ENCODE measurements at places on chromosomes 5 and 9.

- DNase-seq = no peak
Observed at GRCh38 chr5:89087551-89088318, 204.8 kb upstream of the MEF2C start.

DNA sequence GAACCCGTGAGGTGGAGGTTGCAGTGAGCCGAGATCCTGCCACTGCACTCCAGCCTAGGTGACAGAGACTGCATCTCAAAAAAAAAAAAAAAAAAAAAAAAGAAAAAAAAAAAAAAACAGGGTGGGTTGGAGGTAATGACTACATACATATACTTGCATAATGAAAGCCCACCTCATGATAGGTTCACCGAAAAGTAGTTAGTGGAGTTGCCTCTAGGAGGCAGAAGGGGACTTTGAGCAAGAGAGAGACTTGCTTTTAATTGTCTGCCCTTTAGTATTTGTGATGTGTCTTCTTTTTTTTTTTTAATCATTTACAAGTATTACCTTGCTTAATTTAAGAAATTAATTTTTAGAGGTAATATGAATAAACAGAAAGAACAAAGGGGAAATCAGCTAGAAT lies 99.8 kb downstream of the PPARGC1B start:
- DNase-seq = no peak

GRCh38 chr5:310516-310915 lies 11.0 kb upstream of the AHRR start:
- no peak for DNase-seq

DNA sequence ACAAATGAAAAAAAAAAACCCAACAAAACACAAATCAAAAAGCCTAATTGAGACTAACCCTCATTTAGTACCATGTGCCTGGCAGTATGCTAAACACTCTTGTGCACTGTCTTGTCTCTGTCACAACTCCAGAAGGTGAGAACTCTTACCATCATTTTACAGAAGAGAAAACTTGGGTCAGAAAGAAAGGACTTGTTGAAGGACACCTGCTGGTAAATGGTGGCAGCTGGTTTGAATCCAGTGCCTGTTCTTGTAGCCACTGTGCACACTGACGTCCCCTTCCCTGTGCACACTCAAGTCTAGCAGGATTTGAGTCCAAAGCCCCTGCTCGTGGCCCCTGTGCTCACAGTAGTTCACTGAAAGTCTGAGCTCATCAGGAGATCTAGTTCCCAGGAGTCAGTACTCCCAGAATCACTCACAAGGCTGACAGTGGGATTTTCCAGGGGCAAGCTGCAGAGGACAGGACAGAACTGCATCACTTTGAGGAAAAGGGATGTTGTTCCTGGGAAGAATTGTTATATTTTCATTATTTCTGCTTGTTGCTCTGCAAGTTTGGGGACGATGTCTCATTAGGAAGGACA lies 43.0 kb upstream of the HSD17B4 start:
- DNase-seq = no peak

- DNase-seq = no peak
Observed at GRCh38 chr9:93577975-93578682, 1.7 kb downstream of the PHF2 start.

GRCh38 chr9:127295005-127295404 lies 30.4 kb downstream of the GARNL3 start:
- no peak for DNase-seq

GRCh38 chr5:167952278-167952995 lies 339.0 kb upstream of the WWC1 start:
- DNase-seq = no peak

GRCh38 chr5:132487841-132488555 lies 2.6 kb downstream of the IRF1 start:
- peak; percentile 16 for DNase-seq

GRCh38 chr5:101532430-101532829 lies 629.3 kb upstream of the ST8SIA4 start:
- no peak for DNase-seq

- no peak for DNase-seq
Observed at GRCh38 chr9:90107040-90107725, 502.4 kb downstream of the GADD45G start.

GRCh38 chr9:129511285-129511900 lies 109.5 kb downstream of the C9orf50 start:
- no peak for DNase-seq

DNA sequence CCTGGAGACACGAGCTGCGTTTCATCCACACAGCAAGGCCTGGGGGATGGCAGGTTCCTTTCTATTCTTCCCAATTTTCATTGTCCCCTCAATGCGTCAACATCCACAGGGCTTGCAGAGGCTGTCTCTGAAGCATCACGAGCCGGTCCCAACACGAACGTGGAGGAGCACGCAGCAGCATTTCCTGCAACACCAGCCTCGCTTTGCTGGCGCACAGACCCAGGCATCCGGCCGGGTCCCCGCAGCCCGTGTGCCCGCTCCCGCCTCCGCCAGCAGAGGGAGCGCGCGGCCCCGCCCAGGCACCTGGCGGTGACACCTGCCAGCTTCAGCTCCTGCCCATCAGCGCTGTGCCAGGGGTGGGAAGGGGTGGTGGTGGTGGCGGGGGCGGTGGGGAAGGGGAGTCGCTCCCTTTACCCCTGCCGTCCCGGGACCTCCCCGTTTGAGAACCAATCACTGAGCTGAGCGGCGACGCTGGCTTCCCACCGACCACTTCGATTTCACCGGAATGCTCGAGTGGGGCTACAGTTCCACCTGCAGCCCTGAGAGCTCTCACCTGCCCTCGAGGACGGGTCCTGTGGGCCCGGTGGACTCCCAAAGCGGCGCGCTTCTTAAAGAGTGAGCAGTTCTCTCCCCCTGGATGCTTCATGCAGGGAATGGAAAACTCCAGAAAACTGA lies 464.5 kb downstream of the ICE1 start:
- DNase-seq = peak; percentile 31

GRCh38 chr9:86219606-86220005 lies 39.9 kb downstream of the C9orf153 start:
- DNase-seq = no peak

GRCh38 chr9:10054456-10054855 lies 558.3 kb downstream of the PTPRD start:
- DNase-seq = no peak

- DNase-seq = peak; percentile 58
Observed at GRCh38 chr5:36150676-36151433, 832 bp downstream of the LMBRD2 start.

DNA sequence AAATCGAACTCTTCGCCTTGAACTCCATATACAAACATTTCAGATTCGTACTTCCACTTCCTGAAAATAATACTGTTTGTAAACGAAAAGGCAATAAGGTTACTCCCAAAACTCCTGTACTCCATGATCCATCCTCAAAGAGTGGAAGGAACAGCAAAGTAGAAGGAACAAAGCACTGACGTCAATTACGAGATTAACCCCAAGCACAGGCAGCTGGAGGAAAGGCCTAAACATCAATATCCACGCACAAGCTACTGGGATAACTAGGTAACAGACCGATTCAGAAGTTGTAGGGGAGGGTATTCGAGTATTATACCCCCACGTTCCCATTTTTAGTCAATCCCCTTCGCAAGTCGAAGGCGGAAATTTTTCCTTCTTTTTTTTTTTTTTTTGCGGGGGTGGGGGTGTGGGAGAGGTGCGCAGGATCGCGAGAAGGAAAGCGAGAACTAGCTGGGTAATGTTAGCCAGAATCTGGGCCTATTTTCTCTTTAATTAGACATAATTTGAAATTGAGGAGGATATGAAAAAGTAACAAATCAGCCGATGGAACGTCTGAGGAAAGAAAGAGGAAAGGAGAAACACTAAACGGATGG lies 909 bp downstream of the AFF4 start:
- no peak for DNase-seq

GRCh38 chr9:109600142-109600541 lies 102.0 kb upstream of the PTPN3 start:
- DNase-seq = no peak

DNA sequence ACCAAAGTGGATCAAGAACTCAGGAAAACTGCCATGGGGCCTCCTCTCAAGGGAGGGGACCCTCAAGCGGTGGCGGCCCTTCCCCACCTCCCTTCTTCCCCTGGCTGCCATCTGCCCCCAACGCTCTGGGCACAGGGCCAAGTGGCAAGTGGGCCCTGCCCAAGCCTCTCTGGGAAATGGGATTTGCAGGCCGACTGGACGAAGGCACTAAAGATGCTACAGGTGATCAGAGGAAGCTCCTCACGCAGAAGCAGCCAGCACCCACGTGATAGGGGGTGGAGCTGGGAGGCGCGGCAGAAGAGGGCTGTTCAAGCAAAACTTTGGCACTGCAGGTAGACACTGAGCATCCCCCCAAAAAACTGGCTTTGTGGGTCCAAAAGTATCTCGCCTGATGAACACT lies 52.7 kb upstream of the UBTD2 start:
- no peak for DNase-seq

- DNase-seq = no peak
Observed at GRCh38 chr5:160379511-160379910, 9.1 kb upstream of the C1QTNF2 start.

DNA sequence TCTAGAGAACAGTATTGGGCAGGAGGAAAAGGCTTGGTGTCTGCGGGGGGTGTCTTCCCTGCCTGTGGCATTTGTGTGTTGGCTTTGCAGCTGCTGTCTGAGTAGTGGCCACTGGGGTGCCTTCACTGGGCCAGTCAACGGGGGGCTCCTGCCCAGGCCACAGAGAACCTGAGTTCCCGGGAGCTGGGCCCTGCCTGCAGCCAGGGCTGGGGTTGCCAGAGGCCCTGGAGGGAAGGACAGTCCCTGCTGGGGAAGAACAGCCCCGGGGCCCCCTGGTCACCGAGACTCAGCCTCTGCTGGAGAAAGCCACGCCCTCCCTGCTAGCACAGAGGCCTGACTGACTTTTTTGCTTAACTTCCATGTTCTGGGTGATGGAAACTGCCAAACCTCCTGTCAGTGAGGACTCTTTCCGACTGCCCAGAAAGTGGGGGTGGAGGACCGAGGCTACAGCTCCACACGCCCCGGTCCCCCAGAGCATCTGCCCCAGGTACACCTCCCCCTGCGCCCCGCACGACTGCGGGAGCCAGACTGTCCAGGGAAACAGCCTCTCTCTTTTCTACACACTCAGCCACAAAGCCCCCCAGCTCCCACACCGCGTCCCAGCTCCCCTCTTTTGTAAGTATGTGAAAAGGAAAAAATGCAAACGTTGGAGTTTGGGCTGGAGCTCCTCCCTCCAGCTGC lies 133.4 kb downstream of the DAB2IP start:
- no peak for DNase-seq

DNA sequence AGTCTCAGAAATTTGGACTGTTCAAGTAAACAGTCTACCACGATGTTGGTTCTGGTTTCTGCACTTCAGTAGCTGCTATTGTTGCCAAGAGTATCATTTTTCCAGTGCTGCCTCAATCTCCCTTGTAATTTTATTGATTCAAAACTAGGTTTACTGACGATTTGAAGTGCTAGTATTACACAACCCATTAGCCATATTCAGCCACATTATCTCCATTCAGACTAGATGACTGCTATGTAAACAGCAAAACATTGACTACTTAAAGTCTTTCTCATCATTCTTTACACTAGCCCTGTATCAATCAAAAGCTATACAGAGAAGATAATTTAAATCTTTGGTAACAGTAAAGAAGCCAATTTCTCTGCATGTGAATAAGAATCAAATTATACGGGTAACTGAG lies 102.0 kb upstream of the TSLP start:
- no peak for DNase-seq

DNA sequence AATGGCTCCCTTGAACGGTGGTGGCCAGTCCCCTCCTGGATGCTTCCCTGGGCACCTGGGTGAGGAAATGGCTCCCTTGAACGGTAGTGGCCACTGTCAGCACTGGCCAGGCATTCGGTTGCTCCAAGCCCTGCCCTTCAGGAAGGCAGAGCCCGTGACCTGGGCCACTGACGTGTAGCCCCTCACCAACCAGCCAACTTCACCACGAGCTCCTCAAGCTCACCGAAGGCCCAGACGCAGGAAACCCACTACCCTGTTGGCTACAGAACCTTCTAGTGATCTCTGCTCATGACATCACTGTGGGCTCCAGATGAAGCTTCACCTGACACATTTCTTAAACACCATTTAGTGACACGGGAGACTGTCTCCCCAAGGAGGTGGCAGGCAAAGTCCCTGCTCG lies 9.2 kb downstream of the SLC6A3 start:
- DNase-seq = no peak

- DNase-seq = no peak
Observed at GRCh38 chr9:37840560-37841194, 40.1 kb downstream of the DCAF10 start.

GRCh38 chr5:39605588-39606575 lies 181.1 kb upstream of the DAB2 start:
- no peak for DNase-seq

DNA sequence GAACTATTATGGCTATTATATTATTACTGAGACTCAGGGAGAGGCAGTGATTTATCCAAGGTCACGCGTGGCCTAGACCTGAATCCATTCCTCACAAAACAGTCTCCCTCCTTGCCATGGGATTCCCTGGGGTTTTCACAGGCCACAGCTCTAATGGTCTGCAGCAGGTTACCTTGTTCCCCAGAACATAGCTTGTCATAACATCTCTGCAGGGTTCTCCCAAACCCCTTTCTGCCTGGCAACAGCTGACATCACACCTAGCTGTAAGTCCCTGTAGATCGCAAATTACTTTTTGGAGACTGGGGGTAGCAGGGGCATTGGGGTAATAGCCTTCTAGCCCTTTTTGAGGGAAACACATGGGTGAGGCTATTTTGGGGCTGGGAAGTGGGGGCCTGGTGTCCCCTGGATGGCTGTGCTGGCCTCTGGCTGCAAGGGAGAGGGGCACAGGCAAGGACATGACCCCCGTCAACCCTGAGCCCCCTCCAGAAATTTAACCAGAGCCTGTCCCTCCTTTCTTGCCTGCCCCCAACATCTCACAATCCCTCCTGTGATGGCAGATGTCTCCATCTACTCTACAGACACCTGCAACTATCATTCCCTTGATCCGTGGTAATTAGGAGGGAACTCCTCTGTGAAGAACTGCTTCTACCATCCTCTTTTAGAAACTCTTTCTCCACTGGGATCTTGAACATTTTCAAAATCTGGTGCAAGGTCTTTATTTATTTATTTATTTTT lies 1.3 kb downstream of the CD74 start:
- peak; percentile 71 for DNase-seq

GRCh38 chr5:92939428-92939827 lies 641.6 kb downstream of the NR2F1-AS1 start:
- no peak for DNase-seq

DNA sequence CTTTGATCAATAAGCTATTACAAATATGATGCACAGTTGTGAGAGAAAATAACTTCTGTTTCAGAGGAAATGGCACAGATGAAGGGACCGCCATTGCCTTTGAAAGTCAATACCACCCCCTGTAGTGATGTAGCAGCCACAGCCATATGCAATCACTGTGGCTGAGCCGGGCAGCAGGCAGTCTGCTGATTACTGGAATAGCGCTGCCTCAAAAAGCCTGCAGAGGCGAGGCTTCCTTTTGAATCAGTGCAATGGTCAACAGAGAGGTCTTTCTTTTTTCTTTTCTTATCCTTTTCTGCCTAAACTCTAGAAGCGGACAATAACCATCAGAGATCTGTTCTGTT lies 265.1 kb upstream of the TAS2R1 start:
- no peak for DNase-seq

- DNase-seq = no peak
Observed at GRCh38 chr9:121975801-121976277, 117.3 kb downstream of the TTLL11 start.

GRCh38 chr5:41695920-41696582 lies 174.2 kb downstream of the OXCT1 start:
- DNase-seq = no peak
